ENCODE measurements at places on chromosomes 13 and 19. TPM values are rescaled to one million over a fixed set of nuclear protein-coding genes. Genes with fewer than 3 reads are reported as not detected.

GRCh38 chr13:88919970-88920628 is 1248.9 kb downstream of the SLITRK5 start:
- no peak for DNase-seq

The ZNF714 gene
- 14.3 TPM for total RNA-seq

DNA sequence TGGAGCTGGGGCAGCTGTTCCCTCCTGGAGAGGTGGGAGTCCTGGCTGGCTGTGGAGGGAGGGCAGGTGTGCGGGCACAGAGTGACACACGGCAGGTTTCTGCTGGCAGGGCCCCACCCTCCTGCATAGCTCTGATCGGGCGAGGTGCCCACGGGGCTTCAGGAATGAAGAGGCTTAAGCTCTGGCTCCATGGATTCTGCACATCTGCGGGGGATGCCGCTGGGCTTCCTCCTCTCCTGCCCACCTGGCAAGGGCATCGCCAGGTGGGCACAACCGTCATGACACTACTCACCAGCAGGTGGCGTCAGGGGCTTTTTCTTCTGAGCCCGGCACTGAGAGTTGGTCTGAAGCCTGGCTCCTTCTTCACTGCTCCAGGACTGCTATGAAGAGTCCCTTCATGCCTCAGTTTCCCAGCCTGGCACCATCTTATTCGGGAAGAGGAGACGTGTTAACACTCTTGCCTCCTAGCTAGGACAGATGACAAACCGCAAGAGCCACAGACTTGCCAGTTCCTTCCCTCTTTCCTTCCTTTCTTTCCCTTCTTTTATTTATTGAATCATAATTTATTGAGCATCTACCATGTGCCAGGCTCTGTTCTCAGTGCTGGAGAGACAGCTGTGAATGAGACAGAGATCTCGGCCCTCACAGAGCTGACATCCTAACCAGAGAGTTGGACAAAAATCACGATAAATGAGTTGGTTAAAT is 15.2 kb upstream of the PAK4 start:
- DNase-seq = no peak

- DNase-seq = no peak
These were observed 29.9 kb upstream of the CEBPA start for GRCh38 chr19:33332248-33332647.

DNA sequence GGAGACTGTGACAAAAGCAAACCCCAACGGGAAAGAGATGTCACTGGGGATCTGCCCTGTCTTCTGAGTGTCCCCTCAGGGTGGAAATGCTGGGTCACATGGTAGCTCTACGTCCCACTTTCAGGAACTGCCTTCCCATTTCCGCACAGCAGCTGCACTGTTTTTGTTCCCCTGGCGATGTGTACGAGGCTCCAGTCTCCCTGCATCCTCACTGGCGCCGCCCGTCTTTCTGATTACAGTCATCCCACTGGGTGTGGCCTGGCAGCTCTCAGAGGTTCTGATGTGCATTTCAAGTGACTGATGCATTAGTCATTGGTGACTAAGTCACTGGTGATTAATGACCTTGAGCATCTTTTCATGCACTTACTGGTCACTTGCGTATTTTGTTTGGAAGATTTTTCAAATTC is 21.2 kb downstream of the PCID2 start:
- peak; percentile 100 for DNase-seq

GRCh38 chr13:70518081-70518480 is 409.8 kb upstream of the KLHL1 start:
- DNase-seq = no peak

The ZNF491 gene
- 4.2 TPM for total RNA-seq

- DNase-seq = no peak
These were observed 10.6 kb downstream of the CSNK1A1L start for GRCh38 chr13:37094840-37095239.

- no peak for DNase-seq
These were observed 5.0 kb downstream of the FUZ start for GRCh38 chr19:49807904-49808675.

The ALKBH6 gene
- total RNA-seq = 10.3 TPM

The COX6B2 gene
- not detected for total RNA-seq

DNA sequence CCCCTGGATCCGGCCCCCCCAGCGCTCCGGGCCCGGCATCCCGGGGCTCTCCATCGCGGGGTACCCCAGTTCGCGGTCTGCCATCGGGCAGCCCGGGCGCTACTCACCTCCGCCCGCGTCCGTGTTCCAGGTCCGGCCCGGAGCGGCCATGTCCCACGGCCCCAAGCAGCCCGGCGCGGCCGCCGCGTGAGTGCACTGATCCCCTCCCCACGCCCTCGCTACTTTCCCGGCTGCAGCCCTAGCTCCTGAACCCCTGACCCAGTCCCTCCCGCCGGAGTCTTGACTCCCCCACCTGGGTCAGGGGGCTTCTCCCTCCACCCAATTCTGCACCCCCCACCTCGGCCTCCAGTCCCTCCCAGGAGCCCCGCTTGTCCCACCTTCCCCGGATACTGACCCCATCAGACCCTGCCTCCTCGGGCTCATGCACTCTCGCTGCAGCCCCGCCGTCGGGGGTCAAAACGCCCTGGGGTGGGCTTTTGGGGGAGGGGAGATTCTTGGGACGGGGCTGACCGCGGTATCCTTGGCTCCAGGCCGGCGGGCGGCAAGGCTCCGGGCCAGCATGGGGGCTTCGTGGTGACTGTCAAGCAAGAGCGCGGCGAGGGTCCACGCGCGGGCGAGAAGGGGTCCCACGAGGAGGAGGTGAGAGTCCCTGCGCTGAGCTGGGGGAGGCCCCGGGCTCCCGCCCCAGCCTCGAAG is 566 bp downstream of the HMG20B start:
- no peak for DNase-seq

DNA sequence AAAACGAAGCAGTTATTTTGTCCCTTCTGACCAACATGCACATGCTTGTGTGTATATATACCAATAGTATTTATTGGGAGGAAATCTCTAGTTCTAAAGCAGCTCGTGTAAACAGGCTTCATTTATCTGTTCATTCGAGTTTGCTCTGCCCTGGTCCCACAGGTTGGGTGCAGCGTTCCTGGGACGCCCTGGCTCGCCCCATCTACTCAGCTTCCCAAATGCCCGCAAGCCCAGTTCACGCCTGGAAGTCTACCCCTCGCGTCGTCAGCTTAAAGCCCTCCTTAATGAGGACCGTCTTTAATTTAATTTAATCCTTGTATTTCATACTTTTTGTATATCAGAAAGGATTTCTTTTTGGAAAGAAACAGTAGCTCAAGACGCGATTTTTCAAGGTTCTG is 604 bp downstream of the THSD1 start:
- DNase-seq = no peak

- peak; percentile 59 for DNase-seq
These were observed 9.8 kb upstream of the DPF1 start for GRCh38 chr19:38233740-38234251.

The ZNF274 gene
- 12.5 TPM for total RNA-seq

The ZNF730 gene
- total RNA-seq = 3.2 TPM

The EFNA2 gene
- not detected for total RNA-seq

The SBSN gene
- 0.56 TPM for total RNA-seq

DNA sequence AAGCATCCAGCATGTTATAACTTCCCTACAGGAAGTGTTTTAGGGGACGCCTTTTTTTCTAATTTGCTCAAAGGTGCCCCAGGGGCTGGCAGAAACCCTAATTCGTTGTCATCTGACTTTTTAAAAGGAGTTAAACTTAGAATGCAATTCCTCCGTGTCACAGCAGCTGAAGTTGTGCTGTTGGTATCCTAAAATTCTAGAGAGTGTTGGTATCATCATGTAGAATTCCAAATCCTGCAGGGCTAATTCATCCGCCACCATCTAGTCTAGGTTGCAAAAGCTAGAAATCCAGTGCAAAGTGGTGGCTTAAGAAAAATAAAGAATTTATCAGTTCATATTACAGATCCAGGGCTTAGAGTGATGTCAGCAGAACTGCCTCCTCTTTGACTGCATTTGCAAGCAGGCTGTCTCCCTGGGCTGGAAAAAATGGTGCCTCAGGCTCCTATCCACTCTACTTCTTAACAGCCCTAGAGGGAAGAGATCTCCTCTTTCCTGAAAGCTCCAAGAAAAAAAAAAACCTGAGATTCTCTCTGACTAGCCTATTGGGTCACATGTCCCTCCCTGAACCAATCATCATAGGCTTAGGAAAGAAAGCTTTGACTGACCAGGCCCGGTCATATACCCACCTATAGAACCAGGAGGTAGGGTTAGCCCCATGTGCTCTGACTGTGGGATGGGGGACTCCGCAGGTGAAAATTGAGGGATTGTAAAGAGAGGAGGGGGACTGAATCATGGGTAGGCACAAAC is 73.0 kb downstream of the MAP4K1 start:
- peak; percentile 5 for DNase-seq

All from IMR-90 (cell line).